ENCODE measurements at places on chromosomes 13 and 19.

GRCh38 chr13:50831512-50831911 is 12.0 kb downstream of the DLEU7 start:
- no peak for DNase-seq

- no peak for DNase-seq
Observed at GRCh38 chr13:94359875-94360274, 119.6 kb downstream of the DCT start.

DNA sequence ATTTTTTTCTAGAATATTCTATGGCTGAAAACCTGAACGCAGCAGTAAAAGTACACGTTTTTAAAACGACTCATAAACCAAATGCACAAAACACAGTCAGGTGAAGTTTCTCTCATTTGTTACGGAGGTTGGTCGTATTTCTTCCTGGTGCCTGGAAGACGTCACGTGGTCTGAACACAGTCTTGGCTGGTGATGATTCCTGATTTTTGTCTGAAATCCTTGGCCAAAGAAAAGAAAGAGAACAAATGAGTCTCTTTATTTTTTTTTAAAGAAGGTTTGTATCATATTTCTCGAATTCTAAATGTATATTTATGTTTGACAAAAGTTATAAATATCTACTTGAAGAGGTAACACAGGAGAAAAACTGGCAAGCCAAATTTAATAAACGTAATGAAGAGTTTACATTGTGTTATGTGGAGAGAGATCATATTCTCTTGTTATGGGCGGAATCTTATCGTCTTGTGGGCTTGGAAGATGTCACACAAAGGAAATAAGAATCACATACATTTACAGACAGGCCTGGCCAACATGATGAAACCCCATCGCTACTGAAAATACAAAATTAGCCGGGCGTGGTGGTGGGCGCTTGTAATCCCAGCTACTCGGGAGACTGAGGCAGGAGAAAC is 10.0 kb upstream of the PNMA8A start:
- DNase-seq, result no peak

GRCh38 chr13:99657848-99658260 is 156.6 kb downstream of the TM9SF2 start:
- DNase-seq, result no peak

DNA sequence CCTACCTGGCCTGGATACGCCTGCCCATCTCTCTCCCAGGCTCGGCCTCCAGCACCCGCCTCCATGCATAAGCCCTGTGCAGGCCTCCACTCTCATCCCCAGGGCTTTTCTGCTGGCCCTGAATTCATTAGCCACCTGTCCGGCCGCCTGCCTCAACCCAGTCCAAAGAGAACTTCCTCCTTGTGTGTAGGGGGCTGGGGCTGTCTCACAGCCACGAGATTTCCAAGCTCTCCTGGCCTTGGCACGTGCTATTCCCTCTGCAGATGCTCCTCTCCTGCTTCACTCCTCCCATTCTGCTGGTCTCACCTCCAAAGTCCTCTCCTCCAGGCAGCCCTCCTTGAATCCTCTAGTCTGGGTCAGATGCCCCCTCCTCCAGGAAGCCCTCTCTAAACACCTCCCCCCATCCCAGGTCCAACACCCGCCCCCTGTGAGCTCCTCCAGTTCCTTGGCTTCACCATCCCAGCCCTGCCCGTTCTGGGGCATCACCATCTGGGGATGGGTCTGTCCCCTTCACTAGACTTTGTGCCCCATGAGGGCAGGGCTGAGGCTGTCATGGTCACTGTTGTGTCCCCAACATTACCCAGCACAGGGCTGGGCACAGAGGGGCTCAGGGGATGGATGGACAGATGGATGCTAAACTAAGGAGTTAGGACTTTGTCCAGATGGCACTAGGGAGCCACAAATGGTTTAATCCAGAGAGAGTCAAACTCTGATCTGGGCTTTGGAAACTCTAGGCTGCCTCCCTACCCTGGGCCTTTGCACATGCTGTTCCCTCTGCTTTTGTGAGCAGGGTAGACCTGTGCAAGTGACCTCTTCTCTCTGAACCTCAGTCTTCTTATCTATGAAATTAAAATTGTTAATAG is 14.8 kb downstream of the MEIS3 start:
- no peak for DNase-seq
